ENCODE measurements at places on chromosomes 7 and 10. TPM values are rescaled to one million over a fixed set of nuclear protein-coding genes. Genes with fewer than 3 reads are reported as not detected.

Gene STEAP1
- total RNA-seq: 2.2 TPM

- no peak for DNase-seq
Measured at GRCh38 chr10:57716884-57717283, 550.8 kb downstream of the IPMK start.

DNA sequence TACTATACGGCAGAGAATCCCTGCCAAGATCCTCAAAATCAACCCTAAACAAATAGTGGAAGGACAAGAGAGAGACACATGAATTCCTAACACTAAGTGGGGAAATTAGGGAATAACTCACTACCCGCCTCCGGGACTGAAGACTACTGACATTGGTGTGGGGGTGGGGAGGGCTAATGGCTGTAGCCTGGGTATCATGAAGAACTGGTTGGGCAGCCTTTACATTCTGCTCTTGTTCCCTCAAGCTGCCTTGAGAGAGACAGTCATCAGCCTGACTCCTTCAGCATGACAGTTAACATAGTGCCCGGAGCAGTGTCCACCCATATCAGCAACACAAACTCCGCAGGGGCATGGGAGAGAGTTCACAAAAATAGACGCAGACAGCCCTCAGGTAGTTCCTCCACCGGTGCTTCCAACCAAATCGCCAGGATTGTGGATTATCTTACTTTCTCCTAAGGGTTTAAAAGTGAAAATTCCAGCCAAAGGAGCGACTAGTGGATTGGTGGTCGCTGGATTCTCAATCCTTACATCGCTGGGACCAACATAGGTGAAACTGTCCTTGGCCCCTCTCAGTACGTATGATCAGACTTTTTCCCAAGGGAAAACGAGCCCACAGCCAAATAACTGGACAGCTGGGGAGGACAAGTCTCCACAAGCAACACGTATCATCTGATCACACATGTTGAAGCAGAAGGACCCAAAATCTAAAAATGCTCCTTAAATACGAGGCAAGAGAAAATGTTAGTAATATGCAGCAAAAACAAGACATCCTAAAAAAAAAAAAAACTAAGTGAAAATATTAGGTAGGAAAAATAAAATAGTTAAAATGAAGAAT, 22.6 kb downstream of the TMEM254 start:
- no peak for DNase-seq

DNA sequence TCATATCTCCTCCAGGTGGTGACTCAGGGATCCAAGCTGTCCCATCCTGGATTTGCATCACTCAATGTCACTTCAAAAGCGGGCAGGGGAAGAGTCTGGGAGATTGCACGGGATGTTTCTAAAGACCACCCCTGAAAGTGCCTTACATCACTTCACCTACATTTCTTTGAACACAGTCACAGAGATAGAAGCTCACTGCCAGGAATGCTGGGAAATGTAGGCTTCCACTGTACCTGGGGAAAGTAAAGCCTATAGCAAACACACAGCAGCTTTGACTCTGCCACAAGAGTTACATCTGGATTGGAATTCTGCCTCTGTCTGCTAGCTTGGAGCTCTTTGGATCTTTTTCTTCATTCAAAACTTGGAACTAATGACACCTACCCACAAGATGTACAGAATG, 300.9 kb downstream of the WDR11 start:
- no peak for DNase-seq

DNA sequence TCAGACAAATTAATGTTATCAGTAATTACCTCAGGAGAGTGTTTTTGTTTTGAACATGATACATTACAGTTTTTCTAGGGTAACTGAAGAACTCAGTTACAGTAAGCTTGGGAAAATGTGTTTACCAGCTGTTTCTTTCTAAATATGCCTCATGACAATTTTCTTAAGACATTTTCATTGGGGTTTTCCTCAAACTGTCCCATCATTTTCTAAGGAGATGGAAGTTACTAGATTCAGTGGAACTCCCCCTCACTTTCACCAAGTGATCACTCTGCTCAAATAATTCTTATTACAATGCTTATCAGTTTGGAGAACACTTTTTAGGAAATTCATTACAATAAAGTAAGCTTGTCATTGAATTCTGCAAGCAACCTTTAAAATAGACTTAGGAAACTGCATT, 6.4 kb upstream of the SPAG6 start:
- DNase-seq: no peak

DNA sequence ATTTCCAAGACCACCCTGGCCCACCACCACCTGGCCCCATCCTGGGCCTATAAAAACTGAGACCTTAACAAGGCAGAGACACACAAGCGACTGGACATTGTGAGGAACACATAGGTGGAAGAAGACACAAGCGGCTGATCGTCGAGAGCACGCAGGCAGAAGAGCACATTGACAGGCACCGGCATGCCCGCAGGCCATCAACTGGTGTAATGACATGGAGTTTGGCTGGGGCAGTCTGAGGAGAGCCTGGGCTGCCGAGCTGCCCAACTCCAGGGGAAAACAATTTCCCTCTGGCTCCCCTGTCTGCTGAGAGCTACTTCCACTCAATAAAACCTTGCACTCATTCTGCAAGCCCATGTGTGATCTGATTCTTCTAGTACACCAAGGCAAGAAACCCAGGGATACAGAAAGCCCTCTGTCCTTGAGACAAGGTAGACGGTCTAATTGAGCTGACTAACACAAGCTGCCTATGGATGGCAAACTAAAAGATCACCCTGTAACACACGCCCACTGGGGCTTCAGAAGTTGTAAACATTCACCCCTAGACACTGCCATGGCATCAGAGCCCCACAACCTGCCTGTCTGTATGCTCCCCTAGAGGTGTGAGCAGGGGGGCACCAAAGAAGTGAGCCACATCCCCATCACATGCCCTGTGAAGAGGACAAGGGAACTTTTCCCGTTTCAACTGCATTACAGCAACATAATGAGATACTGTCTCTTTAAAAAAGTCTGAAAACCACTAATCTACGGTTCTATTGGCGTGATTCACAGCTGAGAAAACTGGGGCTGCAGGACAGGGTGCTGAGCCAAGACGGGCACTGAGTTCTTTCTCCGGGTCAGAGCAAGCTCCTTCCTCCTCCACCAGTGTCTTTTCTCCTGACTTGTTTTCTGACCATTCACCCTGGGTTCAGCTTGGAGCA, 18.5 kb upstream of the TNS3 start:
- DNase-seq: no peak

Measured in cerebellum (tissue), 4 donors.